Type B pancreatic cell (in vitro differentiated cells): ENCODE measurements at places on chromosomes 1 and 21.
A peak's percentile ranks its signal among the peaks of the same experiment; 100 is the strongest.

DNA sequence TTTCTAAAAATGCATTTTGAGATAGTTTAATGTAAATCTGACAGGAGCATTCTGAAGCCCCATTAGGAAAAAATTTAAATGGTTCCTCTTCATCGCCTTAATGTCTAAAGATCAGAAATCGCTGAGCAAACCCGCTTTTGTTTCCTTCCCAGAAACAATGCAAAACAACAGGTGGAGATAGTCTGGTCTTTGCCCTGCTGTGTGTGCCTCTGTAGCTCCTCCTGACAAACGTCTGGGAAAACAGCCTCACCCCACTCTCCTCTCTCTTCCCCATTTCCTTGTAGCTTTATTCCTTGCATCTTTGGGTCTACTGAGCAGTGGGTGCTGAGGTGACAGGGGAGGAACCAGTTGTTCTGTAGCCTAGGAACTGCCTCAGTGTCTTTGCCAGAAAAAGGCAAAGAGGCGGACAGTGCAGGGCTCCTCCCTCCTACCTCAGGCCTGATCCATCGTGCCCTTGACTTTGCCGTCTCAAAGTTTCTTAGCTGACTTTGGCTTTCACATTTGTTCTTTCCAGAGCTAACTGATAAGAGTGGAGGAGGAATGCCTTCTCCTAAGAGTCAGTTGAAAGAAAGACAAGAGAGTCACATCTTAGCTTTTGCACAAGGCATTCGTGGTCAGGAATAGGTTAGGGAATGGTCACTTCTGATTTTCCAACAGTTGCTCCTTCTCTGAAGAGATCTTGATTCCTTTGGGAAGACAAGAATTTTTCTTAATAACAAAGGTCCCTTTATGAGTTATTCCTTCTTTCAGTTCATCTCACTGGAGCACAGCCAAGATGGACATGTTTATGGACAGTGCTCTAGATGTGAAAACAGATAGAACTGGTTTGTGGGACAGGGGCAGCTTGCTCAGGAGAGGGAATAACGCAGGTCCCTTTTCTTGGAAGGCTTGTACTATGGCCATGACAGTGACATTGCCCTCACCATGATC lies 24.9 kb downstream of the SYT11 start:
- no peaks in the 10 kb centered on the region for H3K4me1 ChIP-seq
- no peak overlapping the region for H3K27ac ChIP-seq
- no peak overlapping the region for H3K4me3 ChIP-seq
- no peak for DNase-seq
- no peaks in the 10 kb centered on the region for H3K36me3 ChIP-seq

- H3K4me1 ChIP-seq, result no peaks in the 10 kb centered on the region
- no peak overlapping the region for H3K4me3 ChIP-seq
- H3K27me3 ChIP-seq, result no peaks in the 10 kb centered on the region
Observed at GRCh38 chr1:17004466-17005364, 7.0 kb downstream of the ATP13A2 start.

GRCh38 chr1:27145934-27146354 lies 9.0 kb downstream of the SLC9A1 start:
- no peak overlapping the region for H3K4me3 ChIP-seq
- peaks cover 51% of the 10 kb centered on the region for H3K4me1 ChIP-seq
- H3K36me3 ChIP-seq, result peaks cover 5% of the 10 kb centered on the region

DNA sequence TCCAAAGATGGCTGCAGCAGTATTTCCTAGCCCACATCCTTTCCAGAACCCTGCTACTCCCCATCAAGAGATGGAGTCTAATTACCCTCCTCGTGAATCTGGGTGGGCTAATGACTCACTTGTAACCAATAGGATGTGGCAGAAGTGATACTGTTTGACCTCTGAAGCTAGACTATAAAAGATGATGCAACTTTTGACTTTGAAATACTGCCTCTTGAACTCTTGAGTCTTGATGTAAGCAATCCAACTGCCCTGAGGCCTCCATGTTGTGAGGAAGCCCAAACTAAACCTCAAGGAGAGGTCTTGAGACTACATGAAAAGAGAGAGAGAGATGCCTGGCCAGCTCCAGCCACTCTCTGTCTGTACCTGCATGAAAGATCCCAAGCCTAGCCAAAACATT lies 29.5 kb downstream of the LMO4 start:
- H3K27me3 ChIP-seq, result no peaks in the 10 kb centered on the region
- no peak overlapping the region for H3K27ac ChIP-seq
- no peak for DNase-seq
- peaks cover 10% of the 10 kb centered on the region for H3K4me1 ChIP-seq
- H3K36me3 ChIP-seq, result peaks cover 11% of the 10 kb centered on the region

GRCh38 chr1:67766141-67766978 lies 66.9 kb downstream of the GNG12 start:
- H3K27me3 ChIP-seq, result no peaks in the 10 kb centered on the region
- no peaks in the 10 kb centered on the region for H3K36me3 ChIP-seq
- peak overlapping the region; percentile 13 for H3K4me3 ChIP-seq
- H3K27ac ChIP-seq, result peak overlapping the region; percentile 57
- H3K4me1 ChIP-seq, result peaks cover 10% of the 10 kb centered on the region

DNA sequence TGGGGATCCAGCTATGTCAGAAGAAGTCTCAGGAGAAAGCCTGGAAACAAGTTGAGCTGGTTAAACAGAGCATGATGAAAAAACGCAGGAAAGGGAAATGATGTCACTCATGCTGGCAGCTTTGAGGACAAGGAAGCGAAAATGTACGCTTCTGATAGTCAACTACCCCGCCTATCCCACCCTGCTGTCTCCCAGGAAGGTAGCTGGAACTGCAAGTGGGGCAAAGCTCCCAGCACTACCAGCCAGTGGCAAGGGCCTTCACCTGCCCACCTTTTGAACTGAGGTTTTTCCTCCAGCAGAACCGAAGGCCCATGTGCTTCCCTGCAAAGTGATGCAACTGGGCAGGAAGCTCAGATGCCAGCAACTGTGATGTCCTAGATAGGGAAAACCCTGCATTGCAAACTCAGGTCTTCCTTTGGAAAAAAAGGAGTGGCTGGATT lies 6.3 kb upstream of the IL20 start:
- H3K27me3 ChIP-seq, result peaks cover 25% of the 10 kb centered on the region
- H3K4me1 ChIP-seq, result no peaks in the 10 kb centered on the region
- no peak for DNase-seq
- H3K27ac ChIP-seq, result no peak overlapping the region

DNA sequence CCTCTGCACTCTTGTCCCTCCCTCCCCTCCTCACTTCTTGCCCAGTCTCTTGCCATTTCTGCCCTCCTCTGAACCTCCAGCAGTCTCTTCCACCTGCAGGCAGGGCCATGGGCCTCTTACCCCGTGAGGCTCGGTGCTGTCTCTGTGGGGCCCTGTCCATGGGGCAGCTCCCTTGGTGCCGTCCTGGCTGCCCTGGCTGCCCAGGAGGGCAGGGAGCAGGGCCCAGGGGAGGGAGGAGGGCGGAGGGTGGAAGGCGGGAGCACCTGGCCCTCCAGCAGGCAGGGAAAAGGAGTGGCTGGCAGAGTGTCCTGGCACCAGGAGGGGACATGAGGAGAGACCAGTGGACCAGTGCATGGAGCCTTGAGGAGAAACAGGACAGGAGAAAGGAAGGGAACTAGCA lies at the start of gene RORC:
RORC (minus strand) TSS at position 198 of the 400 bp plus-strand sequence; CDS start at position 160, 38 bp downstream.
- H3K4me1 ChIP-seq, result peaks cover 15% of the 10 kb centered on the region
- no peak for DNase-seq
- H3K36me3 ChIP-seq, result peaks cover 4% of the 10 kb centered on the region
- no peak within 1 kb of the TSS for H3K27ac ChIP-seq

GRCh38 chr1:201456499-201457309 lies 12.3 kb downstream of the PHLDA3 start:
- H3K27me3 ChIP-seq, result no peaks in the 10 kb centered on the region
- H3K4me1 ChIP-seq, result peaks cover 21% of the 10 kb centered on the region
- H3K36me3 ChIP-seq, result no peaks in the 10 kb centered on the region

GRCh38 chr1:59123081-59123681 lies 173.7 kb upstream of the FGGY start:
- H3K4me1 ChIP-seq, result no peaks in the 10 kb centered on the region
- H3K4me3 ChIP-seq, result no peak overlapping the region

DNA sequence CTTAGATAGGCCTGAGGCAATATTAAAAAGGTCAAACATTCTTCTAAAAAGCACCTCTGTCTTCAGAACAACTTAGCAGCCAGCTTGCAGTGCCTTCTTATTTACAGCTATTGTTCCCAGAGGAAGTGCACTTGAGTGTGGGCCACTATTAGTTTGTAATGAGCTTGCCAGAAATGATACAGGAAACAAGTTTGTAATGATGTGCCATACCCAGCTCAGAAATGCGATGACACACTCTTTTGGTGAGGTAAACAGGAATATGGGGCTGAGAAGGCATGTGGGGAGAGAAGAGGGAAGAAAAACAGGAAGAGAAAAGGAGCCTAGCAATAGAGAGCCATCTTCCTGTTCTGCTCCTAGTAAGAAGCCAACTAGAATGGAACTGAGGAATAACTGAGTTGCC lies 295.4 kb downstream of the AGBL4 start:
- H3K36me3 ChIP-seq, result no peaks in the 10 kb centered on the region
- H3K27me3 ChIP-seq, result no peaks in the 10 kb centered on the region
- no peak overlapping the region for H3K27ac ChIP-seq
- no peak overlapping the region for H3K4me3 ChIP-seq
- DNase-seq, result no peak
- no peaks in the 10 kb centered on the region for H3K4me1 ChIP-seq

GRCh38 chr1:178451529-178451928 lies 45.2 kb downstream of the CLEC20A start:
- peaks cover 15% of the 10 kb centered on the region for H3K36me3 ChIP-seq
- DNase-seq, result no peak
- no peak overlapping the region for H3K27ac ChIP-seq
- H3K4me3 ChIP-seq, result no peak overlapping the region
- no peaks in the 10 kb centered on the region for H3K4me1 ChIP-seq

GRCh38 chr1:202834771-202835547 lies 24.2 kb downstream of the PCAT6 start:
- H3K27ac ChIP-seq, result no peak overlapping the region
- H3K4me3 ChIP-seq, result no peak overlapping the region
- no peaks in the 10 kb centered on the region for H3K27me3 ChIP-seq
- H3K36me3 ChIP-seq, result no peaks in the 10 kb centered on the region
- no peak for DNase-seq

DNA sequence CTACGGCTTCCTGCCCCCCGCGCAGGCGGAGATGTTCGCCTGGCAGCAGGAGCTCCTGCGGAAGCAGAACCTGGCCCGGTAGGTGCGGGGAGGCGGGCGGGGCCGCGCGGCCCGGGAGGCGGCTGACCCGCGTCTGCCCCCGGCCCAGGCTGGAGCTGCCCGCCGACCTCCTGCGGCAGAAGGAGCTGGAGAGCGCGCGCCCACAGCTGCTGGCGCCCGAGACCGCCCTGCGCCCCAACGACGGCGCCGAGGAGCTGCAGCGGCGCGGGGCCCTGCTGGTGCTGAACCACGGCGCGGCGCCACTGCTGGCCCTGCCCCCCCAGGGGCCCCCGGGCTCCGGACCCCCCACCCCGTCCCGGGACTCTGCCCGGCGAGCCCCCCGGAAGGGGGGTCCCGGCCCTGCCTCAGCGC lies 16.6 kb downstream of the NOC2L start:
- no peak overlapping the region for H3K4me3 ChIP-seq
- H3K27ac ChIP-seq, result no peak overlapping the region
- H3K36me3 ChIP-seq, result peaks cover 3% of the 10 kb centered on the region

GRCh38 chr21:35528116-35529042 lies 479.3 kb upstream of the RUNX1 start:
- no peak overlapping the region for H3K27ac ChIP-seq
- no peak overlapping the region for H3K4me3 ChIP-seq
- peaks cover 25% of the 10 kb centered on the region for H3K27me3 ChIP-seq
- DNase-seq, result no peak

GRCh38 chr1:59680044-59680443 lies 134.7 kb upstream of the HOOK1 start:
- no peak overlapping the region for H3K27ac ChIP-seq
- H3K4me3 ChIP-seq, result no peak overlapping the region
- no peaks in the 10 kb centered on the region for H3K27me3 ChIP-seq
- H3K36me3 ChIP-seq, result no peaks in the 10 kb centered on the region

DNA sequence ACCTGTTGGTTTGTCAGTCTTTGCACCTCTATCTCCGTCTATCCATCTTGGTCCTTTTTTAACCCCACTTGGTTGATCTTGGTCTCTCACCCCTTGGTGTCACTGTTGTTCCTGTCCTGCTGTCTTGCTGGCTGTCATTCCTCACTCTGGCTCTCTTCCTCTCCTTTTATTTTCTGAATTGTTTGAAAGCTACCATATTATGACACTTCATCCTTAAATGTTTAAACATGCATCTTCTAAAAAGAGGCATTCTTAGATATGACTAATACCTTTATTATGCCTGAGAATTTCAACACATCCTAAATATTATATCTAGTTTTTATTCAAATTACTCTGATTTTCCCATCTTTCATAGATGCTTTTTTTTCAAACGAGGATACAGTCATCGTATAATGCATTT lies 37.0 kb downstream of the BACH1 start:
- no peak overlapping the region for H3K27ac ChIP-seq
- DNase-seq, result no peak
- no peak overlapping the region for H3K4me3 ChIP-seq

DNA sequence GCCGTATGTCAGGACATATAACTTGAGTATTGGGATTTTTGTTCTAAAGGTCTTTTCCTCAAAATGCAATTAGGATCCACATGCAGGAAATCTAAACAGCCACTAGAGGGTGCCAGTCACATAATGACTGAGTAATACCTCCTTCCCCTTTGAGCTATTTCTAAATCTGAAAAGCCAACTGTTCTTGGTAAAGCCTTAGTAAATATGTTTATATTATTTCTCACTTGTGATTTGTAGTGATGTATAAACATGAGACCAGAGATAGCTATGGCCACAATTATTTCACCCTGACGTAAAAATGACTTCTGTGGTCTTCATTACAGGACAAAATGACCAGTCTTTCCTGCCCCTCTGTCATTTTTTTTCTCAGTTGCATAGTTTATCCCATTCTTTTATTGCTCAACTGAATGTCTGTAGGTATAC lies 41.0 kb upstream of the DR1 start:
- peaks cover 4% of the 10 kb centered on the region for H3K4me1 ChIP-seq
- H3K4me3 ChIP-seq, result no peak overlapping the region
- DNase-seq, result no peak
- no peak overlapping the region for H3K27ac ChIP-seq
- H3K27me3 ChIP-seq, result no peaks in the 10 kb centered on the region

- H3K4me1 ChIP-seq, result peaks cover 15% of the 10 kb centered on the region
- DNase-seq, result no peak
- no peaks in the 10 kb centered on the region for H3K27me3 ChIP-seq
- peak overlapping the region; percentile 33 for H3K4me3 ChIP-seq
- H3K36me3 ChIP-seq, result no peaks in the 10 kb centered on the region
- H3K27ac ChIP-seq, result peak overlapping the region; percentile 96
Observed at GRCh38 chr1:220326578-220326977, 54.3 kb upstream of the RAB3GAP2 start.

GRCh38 chr1:219174460-219175211 lies 958 bp downstream of the LYPLAL1 start:
- H3K4me1 ChIP-seq, result peaks cover 30% of the 10 kb centered on the region
- H3K27ac ChIP-seq, result peak overlapping the region; percentile 91
- no peaks in the 10 kb centered on the region for H3K27me3 ChIP-seq
- DNase-seq, result no peak
- H3K36me3 ChIP-seq, result peaks cover 10% of the 10 kb centered on the region
- H3K4me3 ChIP-seq, result peak overlapping the region; percentile 96

- peak; percentile 90 for DNase-seq
- peaks cover 49% of the 10 kb centered on the region for H3K4me1 ChIP-seq
- H3K27me3 ChIP-seq, result peaks cover 2% of the 10 kb centered on the region
Observed at GRCh38 chr1:12619792-12620487, 1.9 kb upstream of the DHRS3 start.
